ENCODE measurements at places on chromosomes 6 and 20.
A peak's percentile ranks its signal among the peaks of the same experiment; 100 is the strongest.

- DNase-seq = no peak
Measured at GRCh38 chr20:25865715-25866656, 169.3 kb upstream of the ZNF337 start.

GRCh38 chr6:149261364-149262040, 56.0 kb upstream of the TAB2 start:
- no peak for DNase-seq

DNA sequence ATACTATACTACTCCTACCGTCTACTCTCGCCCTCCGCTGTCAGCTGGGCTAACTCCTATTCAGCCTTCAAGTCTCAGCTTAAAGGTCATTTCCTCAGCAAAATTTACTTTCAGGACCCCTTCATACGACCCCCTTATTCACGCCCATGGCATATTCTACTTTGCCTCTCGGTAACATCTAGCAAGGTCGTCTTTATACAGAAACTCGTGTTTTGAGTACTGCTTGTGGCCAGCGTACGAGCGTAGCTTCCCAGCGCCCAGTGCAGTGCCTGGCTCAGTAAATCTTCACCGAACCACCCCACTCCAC, 546 bp downstream of the CRNKL1 start:
- DNase-seq = no peak

DNA sequence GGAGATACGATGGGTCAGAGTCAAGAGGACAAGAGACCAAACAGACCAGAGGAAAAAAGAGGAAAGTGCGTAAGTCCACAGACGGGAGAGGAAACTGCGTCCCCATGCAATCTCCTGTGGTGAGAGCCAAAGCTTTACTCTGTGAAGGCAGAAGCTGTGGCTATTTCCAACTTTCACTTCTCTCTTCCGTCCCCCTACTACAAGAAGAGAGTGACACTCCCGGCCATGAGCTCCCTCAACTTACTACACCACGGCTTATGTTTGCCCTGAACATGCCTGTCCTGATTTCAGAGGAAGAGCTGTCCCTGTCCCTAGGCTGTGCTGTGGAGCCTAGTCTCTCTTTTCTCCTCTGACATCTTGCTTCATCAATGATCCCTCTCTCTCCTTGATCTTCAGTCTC, 11.5 kb upstream of the SSR1 start:
- no peak for DNase-seq

DNA sequence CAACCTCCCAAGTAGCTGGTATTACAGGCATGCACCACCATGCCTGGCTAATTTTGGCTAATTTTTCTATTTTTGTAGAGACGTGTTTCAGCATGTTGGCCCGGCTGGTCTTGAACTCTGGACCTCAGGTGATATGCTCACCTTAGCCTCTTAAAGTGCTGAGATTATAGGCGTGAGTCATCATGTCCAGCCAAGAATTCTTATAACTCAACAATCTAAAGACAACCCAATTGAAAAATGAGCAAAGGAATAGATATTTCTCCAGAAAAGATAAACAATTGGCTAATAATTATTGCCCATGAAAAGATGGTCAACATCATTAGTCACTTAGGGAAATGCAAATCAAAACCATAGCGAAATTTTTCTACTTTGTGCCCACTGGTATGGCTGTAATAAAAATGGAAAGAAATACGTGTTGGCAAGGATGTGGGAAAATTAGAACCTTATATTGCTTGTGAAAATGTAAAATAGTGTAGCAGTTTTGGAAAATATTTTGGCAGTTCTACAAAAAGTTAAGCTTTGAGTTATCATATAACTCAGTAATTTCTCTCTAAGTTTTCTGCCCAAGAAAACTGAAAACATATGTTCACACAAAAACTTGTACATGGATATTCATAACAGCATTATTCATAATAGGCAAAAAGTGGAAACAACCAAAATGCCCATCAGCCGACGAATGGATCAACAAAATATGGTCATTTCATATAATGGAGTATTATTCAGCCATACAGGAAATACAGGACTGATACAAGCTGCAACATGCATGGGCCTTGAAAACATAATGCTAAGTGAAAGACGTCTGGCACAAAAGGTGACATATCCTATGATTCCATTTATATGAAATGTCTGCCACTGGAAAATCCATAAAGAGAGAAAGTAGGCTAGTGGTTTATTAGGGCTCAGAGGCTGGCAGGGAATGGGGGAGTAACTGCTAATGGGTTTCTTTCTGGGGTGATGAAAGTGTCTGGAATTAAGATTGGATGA, 87.8 kb downstream of the UTRN start:
- no peak for DNase-seq

- no peak for DNase-seq
Measured at GRCh38 chr6:46626228-46626909, 26.2 kb downstream of the CYP39A1 start.

GRCh38 chr6:42385339-42385738, 66.4 kb downstream of the TRERF1 start:
- DNase-seq = no peak

GRCh38 chr6:163860287-163861081, 446.0 kb downstream of the QKI start:
- DNase-seq = peak; percentile 50
